CD4-positive, alpha-beta T cell treated with Interleukin-17A for 1 hour (primary cell): ENCODE measurements at places on chromosomes 11 and 22.

GRCh38 chr11:61826930-61827570, 1.1 kb upstream of the FADS2 start:
- DNase-seq: no peak

DNA sequence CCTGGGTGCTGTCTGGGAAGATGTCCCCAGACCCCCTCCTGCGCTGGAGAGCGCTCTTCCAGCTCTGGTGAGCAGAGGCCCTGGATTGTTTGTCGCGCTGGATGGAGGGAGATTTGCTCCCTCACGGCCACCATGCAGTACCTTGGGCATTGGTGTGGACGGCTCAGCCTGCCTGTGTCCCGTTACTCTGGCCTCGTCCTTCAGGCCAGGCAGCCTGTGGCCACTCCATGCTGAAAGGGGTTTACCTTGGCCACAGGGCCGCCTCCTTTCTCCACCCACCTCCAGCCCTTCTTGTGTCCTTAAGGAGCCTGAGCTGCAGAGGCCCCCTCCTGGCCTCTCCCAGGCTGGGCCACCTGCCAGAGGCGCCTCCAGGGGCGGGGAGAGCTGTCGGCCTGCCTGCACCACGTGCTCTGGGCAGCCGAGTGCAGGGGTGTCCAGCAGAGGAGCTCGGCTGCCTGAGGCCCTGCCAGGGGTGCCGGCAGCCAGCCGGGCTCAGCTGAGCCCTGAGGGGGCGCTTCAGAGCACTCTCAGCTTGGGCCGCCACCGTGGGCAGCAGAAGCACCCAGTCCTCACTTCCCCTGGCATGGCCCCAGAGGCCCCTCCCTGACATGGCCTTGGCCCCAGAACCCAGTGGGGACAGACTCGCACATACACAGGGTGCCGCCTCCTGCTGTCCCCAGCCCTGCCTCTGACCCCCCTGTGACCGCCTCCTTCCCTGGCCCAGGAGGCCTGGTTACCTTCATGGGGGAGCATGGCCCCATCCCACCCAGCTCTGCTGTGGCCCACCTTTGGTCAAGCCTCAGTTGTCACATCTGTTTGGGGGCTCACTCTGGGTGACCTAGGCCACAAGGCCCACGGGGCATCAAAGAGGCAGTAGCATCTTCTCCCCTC, 3.4 kb downstream of the CCND1 start:
- DNase-seq: no peak

GRCh38 chr11:77448269-77448668, 25.6 kb downstream of the PAK1 start:
- no peak for DNase-seq

DNA sequence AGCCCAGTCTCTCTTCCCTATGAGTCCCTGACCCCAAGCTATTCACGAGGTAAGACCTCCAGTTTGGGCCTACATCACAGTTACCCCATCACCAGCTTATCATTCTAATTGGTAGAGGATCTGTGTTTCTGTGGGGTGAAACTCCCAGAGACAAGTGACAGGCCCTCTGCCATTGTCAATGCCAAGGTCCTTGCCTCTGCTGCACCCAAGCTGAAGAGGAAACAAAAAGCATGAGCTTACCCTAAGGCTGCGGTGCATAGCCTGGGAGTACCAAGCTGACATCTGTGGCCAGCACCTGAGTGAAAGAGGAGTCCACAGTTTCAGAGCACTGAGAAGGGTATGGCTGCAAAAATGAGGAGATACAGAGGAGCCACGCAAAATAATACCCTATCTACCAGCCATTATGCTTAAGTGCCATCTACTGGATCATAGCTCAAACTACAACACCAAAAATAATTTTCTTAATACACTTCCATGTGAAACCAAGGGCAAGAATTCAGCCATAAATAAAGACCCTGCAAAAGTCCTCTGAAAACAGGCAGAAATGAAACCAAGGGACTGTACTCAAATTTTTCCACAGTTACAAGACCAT, 62.3 kb upstream of the ANO5 start:
- DNase-seq: no peak

DNA sequence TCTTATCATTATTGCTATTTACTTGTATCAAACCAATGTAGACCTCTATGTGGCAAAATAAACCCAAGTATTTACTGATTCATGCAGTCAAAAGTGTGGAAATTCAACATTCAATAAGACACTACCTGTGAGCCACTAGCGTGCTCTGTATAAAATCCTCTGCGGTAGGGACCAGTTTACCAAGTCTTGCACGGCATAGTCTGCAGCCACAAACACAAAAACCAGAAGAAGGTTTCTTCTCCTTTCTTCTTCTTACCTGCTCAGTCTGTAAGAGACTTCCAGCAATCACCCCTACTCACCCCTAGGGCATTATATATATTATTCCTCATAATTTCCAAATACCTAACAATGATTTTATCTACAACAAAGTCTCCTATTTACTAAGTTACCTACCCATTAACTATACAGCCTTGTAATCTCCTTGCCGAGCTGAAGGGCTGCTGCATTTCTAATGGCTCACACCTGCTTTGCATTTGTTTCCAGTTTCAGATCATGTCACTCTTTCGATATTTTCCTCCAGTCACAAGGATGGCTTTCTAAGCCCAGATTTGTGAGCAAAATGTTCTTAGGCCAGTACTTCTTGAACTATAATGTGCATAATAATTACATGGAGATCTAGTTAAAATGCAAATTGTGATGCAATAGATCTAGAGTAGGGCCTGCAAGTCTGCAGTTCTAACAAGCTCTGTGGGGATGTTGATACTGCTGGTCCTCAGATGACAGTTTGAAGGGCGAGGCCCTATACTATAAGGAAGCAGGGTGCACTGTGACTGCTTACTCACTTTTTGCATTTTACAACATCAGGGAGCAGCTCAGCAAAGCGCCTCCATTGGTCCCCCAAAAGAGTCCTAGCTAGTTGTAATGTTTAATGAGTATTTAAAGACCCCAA, 191.9 kb upstream of the DDI1 start:
- DNase-seq: no peak

- DNase-seq: no peak
Measured at GRCh38 chr11:96259134-96259830, 83.7 kb downstream of the MAML2 start.

GRCh38 chr11:131064373-131064991, 148.2 kb upstream of the SNX19 start:
- no peak for DNase-seq

DNA sequence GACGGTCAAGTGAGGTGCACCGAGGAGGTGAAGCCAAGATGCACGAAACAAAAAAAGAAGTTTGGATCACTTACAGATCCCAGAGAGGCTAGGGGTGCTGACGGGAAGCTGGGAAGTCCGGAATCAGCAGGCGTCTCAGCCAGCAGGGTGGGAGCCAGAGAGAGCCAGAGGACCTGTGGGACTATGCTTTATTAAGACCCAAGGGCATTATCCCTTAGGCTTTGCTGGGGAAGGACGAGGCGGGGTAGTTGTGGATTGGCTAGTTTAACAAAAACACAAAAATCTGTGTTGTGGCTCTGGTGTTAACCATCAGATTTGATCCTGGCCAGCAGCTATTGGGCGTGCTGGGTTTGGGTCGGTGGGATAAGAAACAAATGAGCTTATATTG, 427.1 kb downstream of the DYNC2H1 start:
- no peak for DNase-seq
